ENCODE measurements at places on chromosomes 1 and 21.

GRCh38 chr1:154833841-154834240, 36.2 kb downstream of the KCNN3 start:
- no peak for DNase-seq

- no peak for DNase-seq
These were observed 127.4 kb upstream of the HMGB4 start for GRCh38 chr1:33736496-33736895.

DNA sequence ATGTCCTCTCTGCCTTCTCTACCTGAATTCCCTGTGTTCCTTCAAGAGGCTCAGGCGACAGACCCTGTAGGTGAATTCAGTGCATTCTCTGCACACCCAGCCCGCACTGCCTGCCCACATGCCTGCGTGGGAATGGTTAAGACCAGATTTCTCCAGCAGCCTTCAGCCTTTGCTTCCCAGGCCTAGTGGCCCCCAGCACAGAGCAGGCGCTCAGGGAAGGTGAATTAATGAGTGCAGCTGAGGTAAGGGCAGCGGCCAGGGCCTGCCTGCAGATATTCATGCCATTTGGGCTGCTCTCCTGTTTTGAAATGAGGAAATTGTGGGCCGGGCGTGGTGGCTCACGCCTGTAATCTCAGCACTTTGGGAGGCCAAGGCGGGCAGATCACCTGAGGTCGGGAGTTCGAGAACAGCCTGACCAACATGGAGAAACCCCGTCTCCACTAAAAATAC, 45.5 kb downstream of the IER5 start:
- no peak for DNase-seq

DNA sequence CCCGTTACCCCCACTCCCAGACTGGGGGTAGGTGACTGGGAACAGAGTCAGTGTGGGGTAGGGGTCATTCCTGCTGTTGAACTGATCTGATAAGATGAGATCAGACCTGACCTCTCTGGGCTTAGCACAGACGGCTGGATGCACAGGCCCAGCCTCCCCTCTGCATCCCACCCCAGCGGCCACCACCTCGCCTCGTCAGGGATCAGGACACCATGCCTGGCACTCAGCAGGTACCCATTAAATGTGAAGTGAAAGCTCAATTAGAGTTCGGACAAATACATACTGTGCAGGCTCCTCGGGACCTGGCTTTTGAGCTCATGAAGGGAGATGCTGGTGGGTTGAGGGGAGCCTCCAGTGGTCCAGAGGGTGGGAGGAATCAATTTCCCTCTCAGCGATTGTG, 15.7 kb downstream of the SOX13 start:
- DNase-seq: no peak

GRCh38 chr1:156896490-156897033, 3.0 kb downstream of the PEAR1 start:
- peak; percentile 65 for DNase-seq

DNA sequence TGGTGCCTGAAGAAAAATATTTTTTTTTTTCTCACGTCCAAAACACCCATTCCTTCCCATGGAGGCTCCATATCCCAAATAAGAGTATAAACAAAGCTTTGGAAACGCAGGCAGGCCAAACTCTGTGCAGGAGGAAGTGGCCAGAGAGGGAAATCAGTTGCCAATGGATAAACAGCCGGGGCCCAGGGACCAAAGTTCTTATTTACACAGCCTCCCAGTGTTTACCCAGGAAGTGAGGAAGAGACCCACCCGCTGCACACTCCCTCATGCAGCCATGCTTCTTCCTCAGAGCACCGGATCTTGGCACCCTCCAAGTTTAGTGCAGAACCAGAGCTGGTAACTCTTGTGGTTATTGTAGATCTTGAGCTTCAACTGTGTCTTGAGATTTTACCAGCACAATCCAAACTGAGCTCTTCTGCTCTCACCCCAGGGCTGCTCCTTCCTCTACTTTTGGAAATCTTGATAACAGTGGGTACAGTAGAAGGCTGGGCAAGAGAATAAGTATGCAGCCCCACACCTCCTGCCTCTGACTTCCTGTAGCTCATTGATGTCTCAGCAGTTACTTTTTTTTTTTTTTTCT, 14.2 kb downstream of the MARCKSL1 start:
- no peak for DNase-seq

DNA sequence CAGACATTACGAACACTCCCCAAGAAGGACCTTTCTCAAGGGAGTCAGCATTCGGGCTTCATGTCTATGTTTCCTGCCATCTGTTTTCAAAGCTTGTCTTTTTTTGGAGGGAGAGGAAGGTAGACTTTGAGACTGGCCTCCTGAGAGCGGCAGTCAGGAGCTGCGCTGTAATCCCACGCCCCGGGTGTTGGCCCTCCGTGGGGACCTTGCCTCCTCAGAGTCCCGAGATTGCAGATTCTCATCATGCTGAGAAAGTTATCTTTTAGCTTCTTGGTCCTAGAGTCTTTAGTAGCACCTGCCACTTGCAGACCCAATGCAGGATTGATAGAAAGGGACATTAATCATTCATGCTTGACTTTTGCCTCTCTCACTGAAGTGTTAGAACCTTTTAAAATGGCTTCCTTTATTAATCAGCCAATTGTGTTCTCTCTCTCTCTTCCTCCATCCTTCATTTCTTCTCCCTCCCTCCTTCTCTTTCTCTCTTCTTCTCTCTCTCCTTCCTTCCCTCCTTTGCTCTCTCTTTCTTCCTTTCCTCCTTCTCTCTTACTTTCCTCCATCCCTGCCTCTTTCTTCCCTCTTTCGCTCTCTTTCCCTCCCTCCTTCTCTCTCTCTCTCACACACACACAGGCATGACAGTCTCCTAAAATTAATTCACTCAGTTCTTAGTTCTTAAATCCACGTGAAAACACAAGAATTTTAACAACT, 25.2 kb upstream of the GNPAT start:
- no peak for DNase-seq

- peak; percentile 23 for DNase-seq
These were observed 509.4 kb downstream of the SMYD3 start for GRCh38 chr1:245997471-245998258.

DNA sequence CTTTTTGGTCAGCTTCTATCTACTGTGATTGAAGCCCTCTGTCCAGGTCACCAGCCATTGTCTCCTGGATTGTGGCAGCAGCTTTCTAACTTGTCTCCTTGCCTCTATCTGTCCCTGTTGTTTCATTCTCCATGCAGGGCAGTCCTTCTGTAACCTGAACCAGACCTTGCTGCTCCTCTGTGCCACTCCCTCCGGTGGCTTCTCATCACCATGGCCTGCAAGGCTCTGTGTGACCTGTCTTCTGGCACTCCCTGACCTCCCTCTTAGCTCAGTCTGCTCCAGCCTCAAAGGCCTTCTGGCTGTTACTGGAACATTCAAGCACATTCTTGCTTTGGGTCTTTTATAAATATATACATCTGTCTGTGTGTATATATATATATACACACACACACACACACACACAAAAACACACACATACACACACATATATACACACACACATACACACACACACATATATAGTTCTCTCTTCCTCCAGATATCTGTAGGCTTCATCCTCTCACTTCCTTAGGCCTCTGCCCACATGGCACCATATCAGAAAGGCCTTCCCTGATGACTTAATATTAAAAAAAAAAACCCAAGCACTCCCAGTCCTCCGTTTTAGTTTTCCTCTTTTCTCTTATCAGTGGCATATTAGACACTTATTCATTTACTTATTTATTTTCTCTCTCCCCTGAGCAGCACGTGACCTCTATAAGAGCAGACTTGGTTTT, 21.2 kb upstream of the JUN start:
- DNase-seq: no peak

GRCh38 chr1:33328817-33329216, 7.9 kb upstream of the A3GALT2 start:
- no peak for DNase-seq

- DNase-seq: no peak
These were observed 39.8 kb downstream of the LHX4 start for GRCh38 chr1:180269645-180270529.

Data from left cardiac atrium (tissue), 4 donors.